ENCODE measurements at places on chromosomes 5 and 9.

- no peak for DNase-seq
Observed at GRCh38 chr5:33688066-33688465, 203.7 kb downstream of the ADAMTS12 start.

DNA sequence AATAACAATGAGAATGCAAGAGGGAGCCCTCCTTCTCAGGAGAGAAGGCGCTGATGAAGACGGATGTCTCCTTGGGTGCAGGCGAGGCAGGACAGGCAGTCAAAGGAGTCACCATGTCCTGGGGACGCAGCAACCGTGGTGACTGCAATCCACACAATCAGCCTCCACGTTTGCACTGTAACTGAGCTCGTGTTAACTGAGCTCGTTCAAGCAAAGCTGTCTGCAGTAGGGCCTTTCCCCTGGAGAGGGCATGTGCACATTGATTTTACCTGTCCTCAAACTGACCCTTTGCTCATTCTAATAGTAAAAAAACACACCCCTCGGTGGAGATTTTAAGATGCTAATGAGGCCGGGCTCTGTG lies 2.8 kb downstream of the SARDH start:
- no peak for DNase-seq

GRCh38 chr9:90894986-90895687 lies 93.5 kb downstream of the SYK start:
- DNase-seq: no peak

DNA sequence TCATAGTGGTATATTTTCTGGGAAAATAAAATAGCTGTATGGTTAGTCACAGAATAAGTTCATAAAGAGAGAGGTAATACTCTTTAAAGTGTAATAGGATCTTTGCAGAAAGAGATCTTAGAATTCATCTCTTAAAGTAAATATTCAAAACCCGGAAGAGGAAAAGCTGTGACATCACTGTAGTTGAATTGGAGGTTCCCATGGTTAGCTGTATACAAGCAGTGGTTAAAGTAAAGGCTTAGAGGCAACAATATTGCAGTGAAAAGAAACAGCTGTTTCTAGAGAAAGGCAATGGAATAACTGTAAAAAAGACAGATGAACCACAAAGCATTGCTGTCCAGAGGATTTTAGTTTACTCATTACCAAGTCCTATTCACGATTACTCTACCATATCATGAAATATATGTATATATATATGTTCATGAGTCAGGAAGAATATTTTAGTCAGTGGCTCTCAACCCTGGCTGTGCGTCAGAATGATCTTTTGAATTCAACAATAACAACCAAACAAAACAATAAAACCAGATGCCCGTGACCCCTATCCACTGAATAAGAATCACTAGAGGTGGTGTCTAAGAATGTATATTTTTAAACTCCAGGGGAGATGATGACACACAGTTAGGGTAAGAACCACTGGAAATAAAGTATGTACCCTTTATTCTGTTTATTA lies 4.7 kb downstream of the ERCC6L2 start:
- no peak for DNase-seq

GRCh38 chr5:136225796-136226195 lies 32.8 kb upstream of the SMIM32 start:
- DNase-seq: no peak

DNA sequence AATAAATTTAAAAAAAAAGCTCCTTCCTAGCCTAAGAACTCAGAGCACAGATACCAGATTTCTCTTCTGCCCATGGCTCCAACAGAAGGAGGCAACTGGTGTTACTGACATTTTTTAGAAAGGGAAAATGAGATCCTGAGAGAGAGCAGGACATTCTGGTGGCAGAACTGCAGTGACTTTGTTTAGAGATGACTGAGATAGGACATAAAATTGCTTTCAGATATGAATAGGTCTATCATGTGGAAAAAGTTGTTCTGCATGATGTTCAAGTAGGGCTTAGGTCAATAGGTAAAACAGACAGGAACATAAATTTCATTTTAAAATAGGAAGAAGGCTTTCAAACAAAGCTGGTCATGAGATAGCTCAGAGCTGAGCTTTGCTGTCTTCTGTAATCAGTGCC lies 49.6 kb downstream of the NIPAL4 start:
- no peak for DNase-seq

GRCh38 chr9:97388721-97389238 lies 23.1 kb upstream of the TDRD7 start:
- peak; percentile 36 for DNase-seq

- no peak for DNase-seq
Observed at GRCh38 chr5:125323613-125324012, 577.2 kb upstream of the ZNF608 start.
